ENCODE measurements at places on chromosomes 3 and 15.

- peak; percentile 53 for DNase-seq
Observed at GRCh38 chr15:71115567-71116351, 488 bp downstream of the THSD4 start.

DNA sequence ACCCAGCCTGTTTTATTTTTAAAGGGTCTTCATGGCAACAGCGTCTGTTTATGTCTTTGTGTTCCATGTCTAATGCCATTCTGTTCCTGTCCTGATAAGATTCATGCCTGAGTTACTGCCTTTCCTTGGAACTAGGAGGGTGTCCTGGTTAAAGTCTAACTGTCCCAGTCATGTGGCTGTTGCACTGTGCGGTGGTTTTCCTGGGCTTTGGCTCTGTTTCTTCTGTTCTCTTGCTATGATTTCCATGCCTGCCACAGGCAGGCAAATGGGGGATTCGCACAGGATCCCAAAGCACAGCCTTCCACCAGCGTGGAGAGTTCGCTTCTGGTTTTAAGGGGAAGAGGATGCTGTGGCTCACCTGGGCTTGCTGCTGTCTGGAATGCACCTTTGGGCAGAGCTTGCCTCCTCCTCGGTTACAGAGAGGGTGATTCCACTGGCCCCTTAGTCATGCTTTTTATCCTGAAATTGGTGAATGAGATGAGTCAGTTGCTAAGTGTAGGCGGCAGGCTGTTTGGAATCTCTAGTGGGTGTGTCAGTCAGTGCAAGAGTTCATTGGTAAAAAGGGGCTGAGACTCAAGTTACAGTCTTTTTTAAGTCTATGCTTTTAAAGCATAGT lies 86.8 kb downstream of the CCK start:
- peak; percentile 89 for DNase-seq

DNA sequence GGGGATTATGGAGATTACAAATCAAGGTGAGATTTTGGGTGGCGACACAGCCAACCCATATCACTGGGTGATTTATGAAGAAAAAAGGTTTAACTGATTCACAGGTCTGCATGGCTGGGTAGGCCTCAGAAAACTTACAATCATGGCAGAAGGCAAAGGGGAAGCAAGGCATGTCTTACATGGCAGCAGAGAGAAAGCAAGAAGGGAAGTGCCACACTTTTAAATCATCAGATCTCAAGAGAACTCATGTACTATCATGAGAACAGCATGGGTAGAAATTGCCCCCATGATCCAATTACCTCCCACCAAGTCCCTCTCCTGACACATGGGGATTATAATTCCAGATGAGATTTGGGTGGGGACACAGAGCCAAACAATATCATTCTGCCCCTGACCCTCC lies 59.7 kb downstream of the DPH6 start:
- no peak for DNase-seq

DNA sequence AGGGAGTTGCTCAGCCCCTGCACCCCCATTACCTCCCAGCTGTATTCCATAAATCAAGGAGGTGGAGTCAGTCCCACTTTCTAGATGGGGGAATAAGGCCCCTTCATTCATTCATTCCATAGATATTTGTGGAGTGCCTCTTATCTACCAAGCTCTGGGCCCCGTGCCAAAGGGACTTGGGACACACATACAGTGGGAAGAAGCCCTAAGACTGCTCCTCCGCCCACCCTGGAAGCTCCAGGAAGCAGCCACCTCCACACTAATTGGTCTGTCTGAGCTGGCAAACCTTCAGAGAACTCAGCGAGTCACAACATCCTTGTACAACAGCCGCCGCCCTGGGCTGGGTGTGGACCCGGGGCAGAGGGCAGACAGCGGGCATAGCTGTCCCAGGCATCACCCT lies 6.4 kb downstream of the STRA6 start:
- peak; percentile 91 for DNase-seq

DNA sequence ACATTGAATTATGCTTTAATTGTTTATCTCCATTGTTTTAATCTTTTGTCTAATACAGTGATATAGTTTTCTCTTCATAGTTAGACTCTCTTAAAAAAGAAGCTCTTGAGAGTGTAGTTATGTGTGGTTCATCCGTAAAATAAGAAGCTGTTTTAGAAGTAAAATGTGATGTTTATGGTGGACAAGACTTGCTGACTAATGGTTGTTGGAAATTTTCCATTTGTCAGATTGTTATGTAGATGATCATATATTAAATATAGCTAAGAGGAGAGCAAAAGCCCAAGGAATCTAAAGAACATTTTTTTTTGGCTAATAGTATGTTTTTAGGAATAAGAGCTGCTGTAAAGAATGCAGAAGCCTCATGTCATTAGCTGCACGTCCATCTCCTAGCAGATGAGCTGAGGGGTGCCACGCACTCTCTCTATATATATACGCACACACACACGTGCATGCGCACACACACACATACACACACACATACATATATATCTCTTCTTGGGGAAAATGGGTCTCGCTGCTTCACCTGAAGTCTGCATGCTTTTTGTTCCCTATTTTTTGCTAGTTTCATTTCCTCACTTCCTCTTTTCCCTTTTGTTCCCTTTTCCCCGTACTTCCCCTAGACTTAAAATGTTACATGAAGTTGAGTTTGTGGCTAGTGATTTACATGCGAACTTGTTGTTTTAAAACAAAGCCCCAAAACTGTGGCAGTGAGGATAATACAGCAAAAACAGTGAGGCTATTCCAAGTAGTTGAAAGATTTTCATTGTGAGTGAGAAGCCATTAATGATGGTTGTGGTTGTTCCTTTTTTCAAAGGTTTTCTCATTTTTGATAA lies 107.8 kb downstream of the MBNL1 start:
- DNase-seq = no peak

DNA sequence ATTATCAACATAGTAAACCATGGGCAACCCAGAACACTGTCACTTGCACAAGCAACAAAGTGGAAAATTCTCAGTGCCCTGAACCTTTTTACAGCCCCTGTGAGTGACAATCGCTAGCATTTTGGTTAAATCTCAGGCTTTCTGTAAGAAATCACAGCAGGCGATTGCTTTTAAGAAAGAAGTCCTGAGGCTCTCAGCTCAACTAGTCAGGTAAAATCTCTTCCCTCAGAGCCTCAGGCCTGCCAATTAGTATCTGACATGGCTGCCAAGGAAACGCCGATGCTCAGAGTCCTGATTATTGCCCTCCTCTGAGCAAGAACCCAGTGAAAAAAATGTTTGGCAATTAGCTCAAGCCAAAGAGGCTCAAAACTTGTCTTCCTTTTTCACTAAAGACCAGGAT lies 530.8 kb downstream of the DIPK2A start:
- DNase-seq = no peak

- DNase-seq = peak; percentile 16
Observed at GRCh38 chr3:134542287-134542958, 56.6 kb downstream of the CEP63 start.

GRCh38 chr3:101925564-101925963 lies 76.2 kb downstream of the NFKBIZ start:
- DNase-seq = no peak

DNA sequence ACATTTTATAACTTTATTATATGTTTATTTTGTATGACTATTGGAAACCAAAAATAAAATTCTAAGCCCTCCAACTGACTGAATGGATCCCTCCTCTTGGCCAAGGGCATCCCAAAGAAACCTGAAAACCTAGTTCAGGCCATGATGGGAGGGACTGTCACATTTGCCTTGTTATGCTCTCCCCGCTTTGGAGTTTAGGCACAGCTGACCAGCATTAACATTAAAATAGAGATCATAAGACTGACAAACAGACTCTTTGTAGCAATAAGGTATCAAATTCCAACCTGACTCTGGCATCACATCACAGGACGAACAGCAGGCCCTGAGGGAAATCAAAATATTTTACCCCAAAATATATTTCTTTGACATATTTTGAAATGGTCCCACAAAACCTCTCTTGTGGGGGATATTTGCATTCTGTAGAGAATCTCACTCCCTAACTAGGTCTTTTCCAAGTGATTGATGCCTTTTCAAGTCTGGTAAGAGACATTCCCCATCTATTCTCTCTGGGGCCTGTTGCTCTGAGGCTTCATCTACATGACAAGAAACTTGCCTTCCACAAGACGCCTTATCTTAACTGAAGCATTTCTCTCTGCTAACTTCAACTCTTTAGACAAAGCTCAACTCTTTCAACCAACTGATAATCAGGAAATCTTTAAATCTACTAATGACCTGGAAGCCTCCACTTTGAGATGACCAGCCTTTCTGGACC lies 81.8 kb upstream of the PRR23E start:
- no peak for DNase-seq

DNA sequence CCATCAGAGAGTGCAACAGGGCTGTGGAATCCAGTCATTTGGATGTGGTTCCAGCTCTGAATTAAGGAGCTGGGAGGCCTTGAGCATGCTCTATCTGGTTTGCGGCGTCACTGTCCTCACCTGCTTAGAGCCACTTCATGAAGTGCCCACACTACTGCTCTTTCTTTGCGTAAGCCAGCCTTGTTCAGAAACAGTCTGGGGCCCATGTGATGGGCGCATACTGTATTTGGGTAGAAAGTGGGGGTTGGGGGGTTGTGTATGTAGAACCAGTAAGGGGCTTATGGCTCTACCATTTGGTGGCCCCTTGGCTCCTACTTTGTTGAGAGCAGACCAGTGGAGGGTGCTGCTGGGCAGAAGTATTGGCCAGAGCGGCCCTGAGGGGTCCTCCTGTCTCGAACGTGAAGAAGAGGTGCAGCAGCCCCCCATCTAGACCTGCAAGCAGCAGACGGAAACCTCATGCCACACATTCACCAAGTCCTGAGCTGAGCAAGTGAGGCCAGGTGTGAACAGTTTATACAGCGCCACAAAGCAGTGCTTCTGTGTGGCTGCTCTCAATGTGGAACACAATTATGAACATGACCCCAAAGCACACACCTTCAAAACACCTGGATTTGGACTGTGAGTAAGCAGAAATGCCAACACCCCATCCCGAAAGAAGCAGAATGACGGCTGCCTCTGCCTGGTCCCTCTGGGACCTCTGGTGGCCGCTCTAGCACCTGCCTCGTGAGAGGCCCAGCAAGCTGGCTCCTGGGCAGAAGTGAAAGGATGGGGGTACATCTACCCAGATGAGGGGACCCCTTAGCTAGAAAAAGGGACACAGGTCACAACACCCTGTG lies 26.6 kb downstream of the SRPRB start:
- no peak for DNase-seq
